NCI-H1417 (cell line): ENCODE measurements at places on chromosomes 11 and 22.

DNA sequence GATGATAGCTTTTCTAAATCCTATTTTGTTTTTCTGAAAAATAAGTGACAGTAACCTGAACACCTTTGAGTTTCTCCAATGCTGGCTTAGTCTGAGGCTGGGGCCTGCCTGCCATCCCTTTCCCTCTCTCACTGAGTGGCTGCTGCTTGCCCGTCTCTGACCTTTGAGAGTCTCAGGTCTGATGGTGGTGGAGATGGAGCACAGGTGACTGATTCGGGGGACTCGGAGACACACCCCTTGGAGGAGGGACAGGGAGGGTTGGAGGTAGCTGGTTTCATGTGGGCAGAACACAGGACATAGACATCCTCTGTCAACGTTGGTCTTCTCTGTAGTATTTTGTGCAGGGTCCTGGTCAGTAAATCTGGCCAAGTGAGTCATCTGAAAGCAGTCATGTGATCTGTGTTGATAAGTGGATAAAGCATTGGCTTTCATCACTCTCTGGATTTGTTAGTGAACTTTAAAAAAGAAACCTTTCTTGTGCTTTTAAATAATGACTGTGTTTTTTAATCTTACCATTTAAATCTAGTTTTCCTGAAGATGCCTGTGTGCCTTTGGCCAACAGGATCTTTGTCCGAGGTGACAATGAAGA, 47.1 kb upstream of the CLDN5 start:
- no peak for DNase-seq

GRCh38 chr11:19275496-19275895, 34.8 kb upstream of the E2F8 start:
- no peak for DNase-seq

DNA sequence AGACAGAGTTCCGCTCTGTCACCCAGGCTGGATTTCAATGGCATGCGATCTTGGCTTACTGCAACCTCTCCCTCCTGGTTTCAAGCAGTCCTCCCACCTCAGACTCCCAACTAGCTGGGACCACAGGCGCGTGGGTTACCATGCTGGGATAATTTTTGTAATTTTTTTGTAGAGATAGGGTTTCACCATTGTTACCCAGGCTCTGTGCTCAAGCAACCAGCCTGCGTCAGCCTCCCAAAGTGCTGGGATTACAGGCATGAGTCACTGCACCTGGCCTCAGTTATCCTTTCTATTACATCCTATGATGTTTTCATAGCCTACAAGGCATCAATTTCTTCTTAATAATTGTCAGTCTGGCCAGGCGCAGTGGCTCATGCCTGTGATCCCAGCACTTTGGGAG, 36.5 kb downstream of the LRRC74B start:
- no peak for DNase-seq

- no peak for DNase-seq
Measured at GRCh38 chr11:112172362-112172994, 2.8 kb upstream of the BCO2 start.

GRCh38 chr22:30435674-30436126, 10.1 kb downstream of the MTFP1 start:
- DNase-seq = no peak
